A549 treated with dexamethasone at 1 μM for 4 hours (cell line): ENCODE measurements at places on chromosomes 16 and 17. TPM values are rescaled to one million over a fixed set of nuclear protein-coding genes. Genes with fewer than 3 reads are reported as not detected.

SRCIN1 gene
- 1.6 to 3.3 TPM (median 2.4 TPM) in 5 replicates for total RNA-seq

SMTNL2 gene
- 0.23 to 0.89 TPM (median 0.28 TPM) in 5 replicates for total RNA-seq

PDK2 gene
- 11.5 to 21.5 TPM (median 20.4 TPM) in 5 replicates for total RNA-seq

TEX19 gene
- 0.26 to 0.53 TPM (median 0.37 TPM) in 5 replicates for total RNA-seq
